Non-pigmented ciliary epithelial cell (primary cell): ENCODE measurements at places on chromosomes 1 and 21.

DNA sequence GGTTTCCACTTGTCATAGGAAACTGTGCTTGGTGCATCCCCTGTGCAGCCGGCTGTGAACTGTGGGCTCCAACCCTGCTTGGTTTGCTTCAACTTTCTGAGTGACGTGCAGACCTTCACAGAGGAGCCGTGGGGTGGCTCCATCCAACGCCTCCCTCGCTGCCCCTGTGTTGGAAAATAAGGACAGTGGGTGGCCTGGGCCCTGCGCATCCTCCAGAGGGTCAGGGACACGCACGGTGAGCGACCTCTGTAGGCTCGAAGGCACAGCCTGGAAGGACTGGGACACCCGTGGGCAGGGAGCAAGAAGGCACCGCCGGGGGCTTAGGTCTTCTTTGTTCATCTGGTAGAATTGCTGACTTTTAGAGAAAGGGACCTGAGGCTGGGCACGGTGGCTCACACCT lies 6.5 kb upstream of the FAAP20 start:
- no peak for DNase-seq

DNA sequence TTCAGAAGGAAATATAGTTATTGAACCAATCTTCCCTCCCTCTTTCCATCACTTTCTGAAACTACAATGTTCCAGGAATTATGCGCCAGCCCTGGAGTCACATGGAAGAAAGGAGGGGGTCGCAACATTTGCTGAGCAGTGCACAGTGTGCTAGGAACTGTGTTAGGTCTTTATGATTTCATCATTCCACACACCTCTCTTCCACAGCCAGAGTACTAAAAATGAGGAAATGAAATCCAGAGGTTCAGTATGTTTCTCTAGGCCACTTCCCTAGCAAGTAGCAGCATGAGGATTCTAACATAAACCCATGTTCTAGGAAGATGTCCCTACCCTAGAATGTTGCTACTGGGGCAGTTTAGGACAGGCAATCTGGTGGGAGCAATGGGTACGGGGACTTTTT lies 158.1 kb downstream of the SLC45A1 start:
- DNase-seq = no peak

GRCh38 chr1:221747839-221748238 lies 6.0 kb upstream of the DUSP10 start:
- DNase-seq = no peak

DNA sequence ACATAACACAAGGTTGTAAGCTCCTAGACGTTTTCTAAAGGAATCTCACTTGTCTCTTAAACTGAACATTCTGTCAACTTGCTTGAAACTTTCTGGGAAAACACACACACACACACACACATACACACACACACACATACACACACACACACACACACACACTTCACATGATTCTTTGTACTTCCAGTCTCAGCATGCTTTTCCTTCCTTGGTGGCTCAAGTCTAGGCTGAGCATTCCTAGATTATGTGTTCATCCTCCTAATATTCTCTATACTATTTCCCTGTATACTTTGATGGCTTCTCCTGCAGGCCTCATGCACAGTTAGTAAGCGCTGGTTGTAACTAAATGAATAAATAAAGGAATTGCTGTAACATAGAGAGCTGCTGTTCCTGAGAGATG lies 372.1 kb downstream of the PTPRC start:
- no peak for DNase-seq

- no peak for DNase-seq
Measured at GRCh38 chr1:172640111-172640510, 18.8 kb upstream of the FASLG start.

GRCh38 chr1:172404121-172404520 lies 16.4 kb upstream of the C1orf105 start:
- DNase-seq = no peak

GRCh38 chr1:47532921-47533792 lies 95.3 kb downstream of the FOXD2 start:
- DNase-seq = peak; percentile 36

- DNase-seq = no peak
Measured at GRCh38 chr1:30726773-30727684, 3.6 kb upstream of the MATN1 start.

GRCh38 chr1:2462819-2463218 lies 13.3 kb upstream of the PLCH2 start:
- no peak for DNase-seq

DNA sequence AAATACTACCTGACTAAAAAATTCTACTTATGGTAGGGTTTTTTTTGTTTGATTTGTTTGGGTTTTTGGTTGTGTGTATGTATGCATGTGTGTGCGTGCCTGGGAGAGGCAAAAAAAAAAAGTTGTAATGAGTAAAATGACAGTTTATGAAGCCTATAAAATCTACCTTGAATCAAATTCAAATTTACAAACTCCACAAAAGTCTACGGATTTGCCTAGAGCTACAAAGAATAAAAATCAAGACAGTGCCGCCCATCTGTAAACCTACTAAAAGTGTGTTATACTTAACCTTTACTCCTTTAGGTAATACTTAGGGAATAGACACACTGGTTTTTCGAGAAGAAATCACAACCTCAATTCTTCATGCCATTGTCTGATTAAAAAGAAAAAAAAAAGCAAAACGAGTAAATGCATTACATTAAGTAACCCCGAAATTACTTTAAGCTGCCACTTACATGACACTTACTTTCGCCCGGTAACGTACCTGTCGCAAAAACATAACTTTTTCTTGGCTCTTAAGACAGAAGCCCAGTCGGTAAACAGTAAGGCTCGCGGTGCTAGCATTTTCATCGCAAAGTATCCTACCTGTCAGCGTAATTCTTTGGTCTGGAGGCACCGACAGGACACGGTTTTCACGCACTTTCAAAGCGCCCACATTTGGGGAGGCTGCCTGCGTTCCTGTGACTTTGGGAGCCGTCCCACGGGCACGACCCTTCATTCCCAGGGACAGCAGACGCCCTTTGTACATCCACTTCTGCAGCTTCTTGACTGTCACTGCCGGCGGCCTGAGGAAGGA lies 951 bp downstream of the SYDE2 start:
- DNase-seq = no peak

DNA sequence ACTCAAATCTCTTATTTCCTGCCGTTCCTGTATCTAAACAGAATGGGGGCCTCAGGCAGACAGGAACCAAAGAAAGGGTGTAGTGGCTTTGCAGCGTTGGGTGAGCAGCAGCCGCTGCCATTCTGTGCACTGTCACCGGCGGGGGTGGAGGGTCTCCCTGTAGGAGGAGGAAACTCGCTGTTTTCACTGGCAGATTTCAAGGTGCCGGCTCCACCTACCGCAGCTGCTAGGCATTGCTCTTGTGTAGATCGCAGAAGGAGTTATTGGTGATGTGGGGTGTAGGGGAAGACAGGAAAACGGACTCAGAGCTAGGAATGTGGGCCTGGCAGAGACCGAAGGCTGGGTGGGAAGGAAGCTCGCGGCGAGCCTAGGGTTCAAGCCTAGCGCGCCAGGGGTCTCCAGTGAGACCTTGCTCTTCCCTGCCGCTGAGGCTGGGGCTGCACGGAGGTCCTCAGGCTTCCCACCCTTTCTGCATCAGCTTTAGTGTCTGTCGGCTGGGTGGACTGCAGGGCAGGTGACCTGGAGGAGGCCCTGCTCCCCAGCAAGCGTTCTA lies 20.8 kb downstream of the ATP5PO start:
- peak; percentile 72 for DNase-seq

DNA sequence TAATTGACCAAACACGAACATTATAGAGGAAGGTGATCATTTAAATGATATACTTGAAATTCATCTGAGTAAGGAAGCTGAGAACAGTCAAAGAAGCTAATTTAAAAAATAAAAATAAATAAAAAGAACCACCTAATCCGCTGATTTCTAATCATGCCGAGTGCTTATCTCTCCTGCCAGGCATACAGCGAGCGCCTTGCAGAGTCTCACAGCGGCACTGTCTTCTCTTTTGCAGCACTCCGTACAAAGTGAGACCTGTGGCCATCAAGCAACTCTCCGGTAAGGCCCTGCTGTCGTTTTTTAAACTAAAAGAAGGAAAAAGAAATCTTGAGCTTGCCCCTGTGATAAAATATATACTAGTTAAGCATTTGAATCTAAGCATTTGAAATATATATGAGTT lies 45.3 kb downstream of the PDE9A start:
- no peak for DNase-seq

GRCh38 chr1:54649130-54649898 lies 7.7 kb downstream of the MROH7 start:
- DNase-seq = no peak

DNA sequence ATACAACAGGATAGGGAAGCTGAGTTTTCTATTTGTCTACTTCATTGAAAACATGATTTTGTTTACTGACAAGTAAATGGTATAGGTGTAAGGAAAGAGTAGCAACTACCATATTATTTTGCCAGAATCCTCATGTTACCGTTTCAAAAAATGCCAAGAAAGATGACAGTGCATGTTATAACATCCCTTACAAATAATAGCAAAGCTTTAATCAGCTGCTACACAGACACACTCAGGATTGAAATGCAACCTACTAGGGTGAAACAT lies 331.5 kb downstream of the CHRM3 start:
- no peak for DNase-seq

DNA sequence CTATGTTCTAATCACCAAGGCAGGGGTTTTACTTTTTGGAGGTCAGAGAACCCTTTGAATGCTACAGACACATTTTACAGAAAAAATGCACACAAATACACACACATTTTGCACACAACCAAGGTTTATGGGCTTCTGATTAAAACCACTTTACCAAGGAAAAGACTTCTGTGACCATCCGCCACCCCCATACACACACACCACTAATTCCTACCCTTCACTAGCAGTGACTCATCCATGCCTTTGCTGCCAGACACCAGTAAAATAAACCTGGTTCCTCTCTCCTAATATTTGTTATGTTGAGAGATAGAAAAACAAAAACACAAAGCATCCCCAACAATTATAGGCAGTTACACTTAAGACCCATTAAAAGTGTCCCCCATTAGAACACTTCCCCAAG lies 12.9 kb downstream of the PIGM start:
- no peak for DNase-seq

GRCh38 chr1:80385650-80386049 lies 1379.1 kb upstream of the ADGRL4 start:
- no peak for DNase-seq

- DNase-seq = peak; percentile 32
Measured at GRCh38 chr21:33901412-33902288, 14.0 kb downstream of the ATP5PO start.
